ENCODE measurements at places on chromosomes 3 and 15.
A peak's percentile ranks its signal among the peaks of the same experiment; 100 is the strongest.

DNA sequence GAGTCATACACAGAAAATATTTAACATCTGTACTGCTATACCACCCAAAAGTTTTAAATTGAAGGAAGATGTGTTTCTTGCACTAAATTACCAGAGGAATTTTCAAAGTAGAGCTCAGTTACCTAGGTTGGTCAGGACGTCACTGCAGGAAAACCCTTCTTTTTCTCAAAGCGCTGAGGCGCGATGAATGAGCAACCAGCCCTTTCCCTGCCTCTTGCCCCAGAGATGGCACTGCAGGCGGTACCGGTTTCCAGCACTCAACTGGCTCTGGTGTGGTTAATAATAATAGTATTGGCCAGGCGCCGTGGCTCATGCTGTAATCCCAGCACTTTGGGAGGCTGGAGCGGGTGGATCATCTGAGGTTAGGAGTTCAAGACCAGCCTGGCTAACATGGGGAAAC is 49.3 kb downstream of the HES1 start:
- no peak for DNase-seq

DNA sequence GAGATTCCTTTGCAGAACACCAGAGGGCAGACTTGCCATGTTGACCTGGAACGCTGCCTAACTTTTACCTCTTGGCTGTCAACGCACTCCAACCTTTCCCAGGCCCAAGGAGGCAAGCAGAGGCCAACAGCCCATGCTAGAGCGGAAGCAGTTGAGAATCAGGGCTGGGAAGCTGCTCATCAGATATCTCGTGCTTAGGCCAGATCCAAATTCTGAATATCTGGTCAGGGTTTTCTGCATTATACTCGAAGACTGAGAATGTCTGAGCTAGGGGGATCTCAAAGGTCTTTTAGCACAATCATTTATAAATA is 2.5 kb downstream of the XIRP1 start:
- DNase-seq, result peak; percentile 25

DNA sequence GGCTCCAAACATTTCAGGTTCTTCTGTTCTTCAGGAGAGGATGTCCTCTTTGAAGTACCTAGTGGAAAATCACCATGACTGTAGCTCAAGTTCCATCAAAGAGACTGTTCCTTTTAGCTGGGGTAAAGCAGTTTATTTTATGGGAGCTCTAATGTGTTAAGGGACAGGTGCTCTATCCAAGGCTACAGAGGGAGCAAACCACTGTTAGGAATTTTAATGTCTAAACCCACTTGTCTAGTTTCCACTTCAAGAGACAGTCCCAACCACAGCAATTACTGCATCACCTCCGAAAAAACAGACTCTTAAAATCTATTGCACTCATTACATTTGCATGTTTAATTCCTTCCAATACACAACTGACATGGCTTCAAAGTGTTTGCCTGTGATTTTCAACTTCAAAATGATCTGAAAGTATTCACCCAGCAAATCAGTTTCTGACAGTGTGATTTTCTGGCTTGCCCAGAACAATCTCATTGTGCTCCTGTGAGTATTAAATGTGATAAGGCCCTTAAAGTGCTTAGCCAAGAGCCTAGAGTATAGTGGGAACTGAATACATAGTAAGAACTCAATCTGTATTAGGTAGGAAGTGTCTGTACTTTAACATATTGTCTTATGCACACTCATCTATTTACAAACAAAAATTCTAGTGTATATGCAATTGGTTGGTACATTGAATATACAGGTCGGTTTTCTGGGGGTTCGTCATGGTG is 266.5 kb upstream of the CCDC54 start:
- no peak for DNase-seq

DNA sequence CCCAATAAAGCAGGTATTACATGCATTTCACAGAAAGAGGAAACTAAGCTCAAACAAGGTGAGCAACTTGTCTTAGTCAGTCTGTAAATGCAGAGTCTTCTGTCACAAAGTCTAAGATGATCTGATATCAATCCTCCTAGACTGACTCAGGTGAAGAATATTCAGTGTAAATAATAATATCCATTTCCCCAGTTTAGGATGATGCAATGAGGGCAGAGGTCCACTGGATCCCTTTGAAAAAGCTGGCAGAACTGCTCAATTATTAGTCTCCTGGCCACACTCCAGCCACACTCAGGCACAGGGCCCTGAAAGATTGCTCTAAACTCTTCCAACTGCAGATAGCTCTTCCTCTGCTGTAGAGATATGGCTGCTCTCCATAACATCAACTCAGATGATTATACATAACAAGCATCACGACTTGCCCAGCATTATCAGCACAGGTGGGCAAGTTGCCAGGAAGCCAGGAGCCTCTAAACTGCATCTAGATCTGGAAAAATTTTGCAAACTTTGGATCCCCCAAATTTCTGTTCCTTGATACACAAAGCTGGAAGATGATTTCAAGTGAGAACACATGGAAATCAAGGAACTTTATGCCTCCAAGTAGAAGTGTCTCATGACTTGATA is 129.8 kb upstream of the CPNE4 start:
- no peak for DNase-seq

DNA sequence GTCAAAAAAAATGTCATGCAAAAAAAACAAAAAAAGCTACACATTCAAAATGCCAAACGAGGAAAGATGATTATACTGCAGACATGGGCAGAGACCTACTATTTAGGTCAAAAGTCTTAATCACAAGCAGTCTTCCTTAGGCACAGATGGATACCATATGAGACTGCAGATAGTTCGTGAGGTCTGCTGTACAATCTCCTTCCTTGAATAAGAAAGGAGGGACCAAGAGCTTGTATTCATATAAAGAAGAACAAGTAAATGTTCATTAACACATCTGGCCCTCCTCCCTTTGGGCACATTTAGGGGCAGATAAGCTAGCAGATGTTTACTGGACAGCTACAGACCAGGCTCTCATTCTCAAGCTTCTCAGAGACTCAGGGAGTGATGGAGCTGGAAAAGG is 45.3 kb downstream of the ANXA2 start:
- DNase-seq, result no peak

GRCh38 chr3:26703519-26703918 is 80.9 kb downstream of the LRRC3B start:
- DNase-seq, result no peak

DNA sequence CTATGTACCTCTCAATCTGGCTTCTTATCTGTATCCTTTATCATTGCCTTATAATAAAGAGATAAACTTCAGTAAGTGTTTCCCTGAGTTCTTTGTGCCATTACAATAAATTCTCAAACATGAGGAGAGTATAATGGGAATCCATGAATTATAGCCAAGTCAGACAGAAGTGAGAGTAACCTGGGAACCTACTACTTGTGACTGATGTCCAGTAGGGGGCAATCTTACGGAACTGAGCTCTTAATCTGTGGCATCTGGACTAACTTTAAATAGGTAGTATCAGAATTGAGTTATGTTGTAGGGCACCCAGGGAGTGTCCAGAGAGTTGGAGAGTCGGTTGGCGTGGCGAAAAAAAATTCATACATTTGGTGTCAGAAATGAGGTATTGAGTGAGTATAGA is 542.6 kb downstream of the ZBBX start:
- DNase-seq, result no peak

GRCh38 chr15:58399739-58400138 is 32.1 kb upstream of the LIPC start:
- DNase-seq, result no peak
